ENCODE measurements at places on chromosomes 11 and 22.

DNA sequence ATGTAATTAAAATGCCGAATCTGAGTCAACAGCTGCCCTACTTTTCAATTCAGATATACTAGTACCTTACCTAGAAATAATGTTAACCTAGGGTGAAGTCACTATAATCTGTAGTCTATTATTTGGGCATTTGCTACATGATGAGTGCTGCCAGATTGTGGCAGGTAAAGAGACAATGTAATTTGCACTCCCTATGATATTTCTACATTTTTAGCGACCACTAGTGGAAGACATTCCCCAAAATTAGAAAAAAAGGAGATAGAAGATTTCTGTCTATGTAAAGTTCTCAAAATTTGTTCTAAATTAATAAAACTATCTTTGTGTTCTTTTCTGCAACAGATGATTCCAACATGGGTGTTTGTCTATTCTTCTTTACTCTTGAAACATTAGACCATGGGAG lies 14.1 kb downstream of the MS4A1 start:
- DNase-seq: no peak

- DNase-seq: no peak
Measured at GRCh38 chr22:42375982-42376381, 56.2 kb downstream of the NFAM1 start.

GRCh38 chr11:14373941-14374646 lies 15.1 kb upstream of the RRAS2 start:
- DNase-seq: no peak

DNA sequence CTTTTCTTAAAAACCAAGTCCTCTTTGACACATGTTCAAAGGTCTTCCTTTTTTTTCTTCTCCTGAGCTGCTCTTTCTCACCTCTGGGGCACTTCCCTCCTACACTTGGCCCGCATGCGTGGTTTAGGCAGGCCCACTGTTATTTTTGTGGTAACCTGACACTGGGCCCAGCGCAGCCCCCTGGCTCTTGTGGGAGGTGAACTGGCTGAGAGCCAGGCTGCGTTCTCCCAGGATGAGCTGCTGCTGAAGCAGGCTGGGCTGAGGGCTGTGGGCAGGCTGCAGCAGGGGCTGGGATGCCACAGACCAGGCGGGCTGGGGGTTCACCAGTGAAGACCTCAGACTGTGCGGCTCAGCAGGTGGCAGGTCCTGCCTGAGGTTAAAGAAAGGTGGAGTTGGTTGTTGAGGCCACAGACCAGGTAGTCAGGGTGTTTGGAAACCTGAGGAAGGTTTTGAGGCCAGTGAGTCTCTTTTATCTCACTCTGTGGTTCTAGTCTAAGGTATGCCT lies 72.4 kb downstream of the TEAD1 start:
- no peak for DNase-seq

DNA sequence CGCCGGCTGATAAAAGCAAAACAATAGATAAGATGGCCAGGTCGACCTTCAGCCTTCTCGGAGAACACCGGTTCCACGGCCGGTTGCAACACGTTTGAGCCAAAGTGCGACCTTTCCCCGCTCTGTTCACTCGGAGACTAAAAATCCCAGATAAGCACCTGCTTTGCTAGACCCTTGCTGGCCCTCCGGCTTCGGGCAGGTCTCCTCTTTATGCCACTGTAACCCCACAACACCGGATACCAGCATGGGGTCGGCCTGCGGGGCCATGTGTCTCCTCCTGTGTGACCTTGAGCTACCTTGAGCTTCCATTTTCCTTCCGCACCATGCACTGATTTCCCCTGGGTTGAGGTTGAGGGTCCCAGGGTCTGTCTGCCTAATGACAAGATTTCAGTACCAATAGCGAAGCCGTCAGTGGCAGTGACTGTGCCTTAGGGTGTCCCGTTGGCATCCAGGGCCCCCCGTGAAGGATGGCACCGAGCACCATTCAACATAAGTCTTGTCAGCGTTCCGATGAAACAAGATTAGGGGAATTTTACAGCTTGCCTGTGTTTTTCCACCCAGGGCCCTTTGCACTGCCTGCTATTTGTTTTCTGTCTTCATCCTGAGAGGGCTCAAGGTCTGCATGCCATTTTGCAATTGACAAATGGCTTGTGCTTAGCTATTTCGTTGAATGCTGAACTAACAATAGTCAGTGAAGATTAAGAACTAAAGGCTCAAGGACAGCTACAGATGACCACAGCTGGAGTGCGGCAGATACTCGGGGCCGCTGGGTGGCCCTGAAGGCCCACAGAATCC lies 118.6 kb downstream of the KCNQ1 start:
- DNase-seq: no peak

DNA sequence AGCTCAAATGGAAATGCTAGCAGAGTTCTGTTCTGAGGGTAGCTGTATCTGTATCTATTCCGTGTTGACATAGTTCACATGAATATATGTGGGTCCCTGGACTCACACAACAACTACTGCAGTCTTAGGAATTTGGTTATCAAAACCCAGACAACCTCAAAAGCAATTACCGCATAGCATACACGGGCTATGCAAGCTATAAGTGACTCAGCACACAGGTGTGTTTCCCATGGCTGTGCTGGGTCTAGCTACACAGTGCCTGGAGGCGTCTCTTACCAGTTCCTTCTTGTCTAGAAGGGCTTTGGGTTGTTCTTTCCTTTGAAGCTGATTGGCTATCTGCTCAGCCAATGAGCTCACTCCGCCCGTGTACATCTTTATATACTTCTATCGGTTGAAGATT lies 98.2 kb upstream of the BID start:
- no peak for DNase-seq

DNA sequence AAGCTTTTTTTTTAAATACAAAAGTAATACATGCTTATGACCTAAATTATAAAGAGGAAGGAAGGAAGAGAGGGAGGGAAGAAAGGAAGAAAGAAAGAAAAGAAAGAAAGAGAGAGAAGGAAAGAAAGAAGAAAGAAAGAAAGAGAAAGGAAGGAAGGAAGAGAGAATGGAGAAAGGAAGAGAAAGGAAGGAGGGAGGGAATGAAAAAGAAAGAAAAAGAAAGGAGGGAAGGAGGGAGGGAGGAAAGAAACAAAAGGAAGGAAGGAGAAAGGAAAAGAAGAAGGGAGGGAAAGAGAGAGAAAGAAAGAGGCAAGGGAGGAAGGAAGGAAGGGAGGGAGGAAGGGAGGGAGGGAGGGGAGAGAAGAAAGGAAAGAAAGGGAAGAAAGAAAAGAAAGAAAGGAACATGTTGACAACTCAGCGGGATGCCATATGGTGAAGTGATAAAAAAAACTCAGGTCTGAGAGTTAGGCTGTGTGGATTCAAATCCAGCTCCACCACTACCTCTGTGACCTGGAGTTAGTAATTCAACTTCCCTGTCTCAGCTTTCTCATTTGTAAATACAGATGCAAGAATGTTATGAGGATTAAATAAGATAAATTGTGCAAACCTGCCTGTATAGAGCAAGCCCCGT lies 9.6 kb upstream of the EED start:
- DNase-seq: no peak

DNA sequence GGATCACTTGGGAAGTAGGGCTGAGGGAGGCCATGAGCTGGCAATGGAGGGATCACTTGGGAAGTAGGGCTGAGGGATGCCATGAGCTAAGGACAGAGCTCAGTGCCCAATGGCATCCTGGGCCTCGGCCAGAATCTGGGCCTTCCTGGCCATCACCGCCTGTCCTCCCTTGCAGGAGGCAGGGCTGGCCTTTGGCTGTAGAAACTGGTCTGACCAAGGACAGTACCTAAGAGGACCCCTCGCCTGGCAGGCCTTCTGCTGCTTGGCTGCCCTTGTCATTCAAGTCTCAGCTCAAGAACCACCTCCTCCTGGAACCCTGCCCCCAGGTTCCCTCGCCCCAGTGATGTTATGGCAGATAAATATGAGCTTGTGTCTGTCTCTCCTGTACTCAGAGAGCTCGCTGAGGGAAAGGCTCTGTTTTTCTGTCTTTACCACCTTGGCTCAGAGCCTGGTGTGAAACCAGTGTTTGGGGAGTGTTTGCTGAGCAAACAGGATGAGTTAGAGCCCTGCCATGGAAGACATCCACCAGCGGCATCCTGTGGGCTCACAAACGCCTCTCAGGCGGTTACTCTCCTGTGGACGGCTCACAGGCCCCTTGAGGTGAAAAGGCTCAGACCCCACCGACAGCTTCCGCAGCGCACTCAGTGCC lies 19.3 kb upstream of the RASL10A start:
- no peak for DNase-seq

DNA sequence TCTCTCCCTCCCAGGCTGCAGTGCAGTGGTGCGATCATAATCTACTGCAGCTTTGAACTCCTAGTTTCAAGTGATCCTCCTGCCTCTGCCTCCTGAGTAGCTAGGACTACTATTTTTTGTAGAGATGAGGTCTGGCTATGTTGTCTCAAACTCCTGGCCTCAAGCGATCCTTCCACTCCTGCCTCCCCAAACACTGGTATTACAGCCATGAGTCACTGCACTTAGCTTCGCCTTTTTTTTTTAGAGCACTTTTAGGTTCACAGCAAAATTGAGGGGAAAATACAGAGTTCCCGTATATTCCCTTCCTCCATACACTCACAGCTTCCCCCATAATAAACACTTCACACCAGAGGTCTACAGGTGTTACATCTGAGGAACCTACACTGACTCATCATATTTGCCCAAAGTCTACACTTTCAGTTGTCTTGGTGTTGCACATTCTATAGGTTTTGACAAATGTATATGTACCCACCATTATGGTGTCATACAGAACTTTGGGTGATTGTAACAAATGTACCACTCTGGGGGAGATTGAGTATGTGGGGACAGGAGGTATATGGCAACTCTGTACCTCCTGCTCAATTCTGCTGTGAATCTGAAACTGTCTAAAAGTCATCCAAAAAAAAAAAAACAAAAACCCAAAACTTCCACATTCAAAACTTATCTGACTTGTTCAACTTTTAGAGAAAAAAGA lies 11.3 kb upstream of the SLC37A4 start:
- DNase-seq: no peak

DNA sequence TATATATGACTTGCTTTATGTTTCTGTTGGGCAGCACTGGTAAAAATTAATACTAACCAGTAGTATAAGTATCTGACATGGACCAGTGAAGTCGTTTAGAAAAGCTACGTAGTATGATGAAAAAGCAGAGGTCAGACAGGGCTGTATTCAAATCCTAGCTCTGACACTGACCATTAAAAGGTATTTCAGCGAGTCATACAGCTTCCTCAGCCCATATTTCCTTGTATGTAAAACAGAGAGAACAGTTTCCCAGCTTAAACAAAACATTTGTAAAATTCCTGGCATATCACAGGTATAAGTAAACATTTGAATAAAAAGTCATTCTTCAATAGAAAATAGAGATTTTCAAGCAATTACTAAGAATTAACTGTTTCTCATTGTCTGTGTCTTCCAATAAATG lies 4.2 kb downstream of the NOX4 start:
- no peak for DNase-seq

- no peak for DNase-seq
Measured at GRCh38 chr11:109148669-109149068, 273.3 kb upstream of the C11orf87 start.

GRCh38 chr22:45673482-45674175 lies 2.0 kb downstream of the ATXN10 start:
- no peak for DNase-seq

GRCh38 chr11:117039900-117040299 lies 58.3 kb downstream of the SIK3 start:
- no peak for DNase-seq

DNA sequence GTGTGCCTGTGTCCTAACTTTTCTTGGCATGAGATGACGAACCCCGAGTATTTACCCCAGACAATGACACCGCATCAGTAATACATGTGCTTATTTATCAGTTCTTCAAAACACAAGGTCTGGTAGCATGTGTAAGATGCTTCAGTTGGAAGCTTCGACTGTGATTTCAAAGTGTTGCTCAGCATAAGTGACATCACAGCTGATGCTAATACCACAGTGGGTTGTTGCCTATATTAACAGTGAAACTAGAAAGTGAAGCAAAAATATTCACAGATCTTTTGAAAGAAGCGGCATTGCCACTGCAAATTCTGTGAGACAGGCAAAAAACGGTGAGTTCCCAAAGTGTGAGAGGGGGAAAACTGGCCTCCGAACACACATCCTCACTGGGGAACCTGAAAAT lies 18.4 kb upstream of the TTC12 start:
- DNase-seq: no peak

- DNase-seq: no peak
Measured at GRCh38 chr11:110787680-110788079, 75.4 kb upstream of the ARHGAP20 start.

DNA sequence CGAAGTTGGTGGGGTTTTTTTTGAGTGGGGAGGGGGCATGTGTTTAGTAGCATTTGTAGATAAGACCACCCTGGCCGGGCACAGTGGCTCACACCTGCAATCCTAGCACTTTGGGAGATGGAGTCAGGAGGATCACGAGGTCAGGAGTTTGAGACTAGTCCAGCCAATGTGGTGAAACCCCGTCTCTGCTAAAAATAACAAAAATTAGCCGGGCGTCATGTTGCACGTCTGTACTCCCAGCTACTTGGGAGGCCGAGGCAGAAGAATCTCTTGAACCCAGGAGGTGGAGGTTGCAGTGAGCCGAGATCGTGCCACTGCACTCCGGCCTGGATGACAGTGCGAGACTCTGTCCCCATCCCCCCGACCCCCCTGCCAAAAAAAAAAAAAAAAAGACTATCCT lies 34.6 kb downstream of the CECR2 start:
- DNase-seq: no peak

DNA sequence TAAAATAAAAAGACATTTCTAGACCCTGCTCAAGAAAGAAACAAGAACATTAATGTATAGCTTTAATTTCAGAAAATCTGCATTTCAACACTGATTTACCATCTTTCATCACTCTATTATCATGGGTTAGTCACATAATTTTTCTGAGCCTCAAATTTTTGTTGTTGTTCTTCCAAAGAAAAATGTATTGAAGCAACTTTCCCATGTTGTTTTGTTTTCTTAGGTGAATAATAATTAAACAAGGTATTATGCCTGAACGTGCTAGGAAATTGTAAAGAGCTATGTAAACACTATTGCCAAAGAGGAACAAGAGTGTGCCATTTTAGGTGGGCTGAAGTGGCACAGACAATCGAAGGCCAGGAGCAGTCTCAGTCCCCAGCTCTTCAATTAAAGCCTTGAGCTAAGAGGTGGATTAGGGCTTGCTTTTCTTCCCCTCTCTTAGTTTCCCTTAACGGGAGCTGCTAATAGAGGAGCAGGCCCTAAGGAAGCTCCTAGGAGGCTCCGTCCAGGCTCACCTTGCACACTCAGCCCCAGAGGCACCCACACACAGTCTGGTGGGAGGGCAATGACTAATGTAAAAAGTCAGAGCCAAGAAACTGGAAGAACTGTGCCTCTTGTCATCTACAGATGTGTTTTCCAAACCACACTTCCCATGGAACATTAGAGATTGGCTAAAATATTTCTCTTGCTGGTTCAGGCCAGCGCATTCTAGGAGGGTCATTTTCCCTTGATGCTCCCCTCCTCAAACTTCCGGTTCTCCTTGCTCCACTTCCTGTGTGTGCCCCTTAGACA lies 8.8 kb upstream of the UBASH3B start:
- DNase-seq: no peak

All from stimulated activated CD4-positive, alpha-beta T cell treated with anti-CD3 and anti-CD28 coated beads, Interleukin-1b, Interleukin-23, amount 100 ng/mL, for 1 hour (primary cell).